Hepatocyte (in vitro differentiated cells): ENCODE measurements at places on chromosomes 3 and 15.

GRCh38 chr15:78024883-78025282, 52.6 kb downstream of the TBC1D2B start:
- DNase-seq: no peak

DNA sequence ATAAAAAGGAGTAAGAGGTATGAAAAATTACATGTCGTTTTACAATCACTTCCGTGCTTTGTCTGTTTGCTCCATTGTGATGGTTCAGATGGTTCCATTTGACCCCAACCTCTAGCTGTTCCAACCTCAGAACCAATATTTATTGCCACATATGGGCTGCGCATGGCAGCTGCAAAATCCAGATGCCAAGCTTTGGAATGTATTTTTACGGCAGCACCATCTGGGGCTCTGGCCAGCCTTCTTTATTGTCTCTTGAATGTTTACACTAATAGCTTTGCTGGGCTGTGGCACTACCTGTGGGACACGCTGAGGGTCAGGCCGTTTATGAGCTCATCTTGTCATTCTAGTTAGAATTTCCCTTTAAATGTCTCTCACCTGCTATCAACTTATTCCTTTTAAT, 219.8 kb downstream of the ROBO2 start:
- no peak for DNase-seq

GRCh38 chr3:128173200-128173599, 19.9 kb downstream of the EEFSEC start:
- DNase-seq: no peak

GRCh38 chr15:39645138-39645975, 64.5 kb downstream of the THBS1 start:
- no peak for DNase-seq

- no peak for DNase-seq
These were observed 408.1 kb upstream of the NR2F2 start for GRCh38 chr15:95922431-95922830.

DNA sequence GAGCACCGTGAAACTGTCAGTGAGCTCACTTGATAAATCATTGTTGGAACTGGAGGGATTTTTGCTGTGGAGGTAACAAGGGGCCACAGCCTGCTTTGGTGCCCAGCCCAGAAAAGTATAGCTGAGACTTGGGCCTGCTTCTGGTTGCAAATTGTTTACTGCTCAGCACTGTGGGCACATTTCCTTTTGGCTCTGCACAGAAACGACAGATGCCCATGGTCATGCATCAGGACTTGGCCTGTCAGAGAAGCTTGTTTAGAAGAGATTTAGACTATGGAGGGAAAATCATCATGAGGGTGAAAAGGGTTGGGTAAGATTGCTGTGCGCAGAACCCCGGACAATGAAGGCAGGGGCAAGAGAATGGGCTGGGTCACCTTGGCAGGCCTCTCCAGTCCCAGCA, 286.1 kb upstream of the CTNNB1 start:
- DNase-seq: no peak

- no peak for DNase-seq
These were observed 3.8 kb downstream of the NCEH1 start for GRCh38 chr3:172707030-172707429.

- no peak for DNase-seq
These were observed 18.6 kb downstream of the CRYGS start for GRCh38 chr3:186525369-186526255.

GRCh38 chr3:108830381-108830780, 7.8 kb downstream of the TRAT1 start:
- DNase-seq: no peak

GRCh38 chr3:140704733-140705132, 26.9 kb downstream of the TRIM42 start:
- DNase-seq: no peak

DNA sequence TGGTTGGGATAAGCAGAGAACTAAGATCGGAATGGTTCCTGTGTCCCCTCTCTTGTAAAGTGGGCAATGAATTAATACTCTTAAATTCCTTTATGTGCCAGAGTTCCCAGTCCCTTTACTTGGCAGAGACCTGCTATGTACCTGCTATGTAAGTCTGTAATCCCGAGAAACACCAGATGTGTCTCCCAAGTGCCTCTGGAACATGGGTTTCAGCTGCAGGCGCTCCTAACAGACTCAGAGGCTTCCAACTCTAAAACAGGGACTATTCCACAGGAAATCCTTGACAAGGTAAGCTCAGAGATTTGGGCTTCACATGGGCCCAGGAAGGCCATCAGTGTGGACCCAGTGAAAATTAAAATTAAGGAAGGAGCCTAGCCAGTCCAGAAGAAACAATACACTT, 117.7 kb upstream of the PLCL2 start:
- no peak for DNase-seq

DNA sequence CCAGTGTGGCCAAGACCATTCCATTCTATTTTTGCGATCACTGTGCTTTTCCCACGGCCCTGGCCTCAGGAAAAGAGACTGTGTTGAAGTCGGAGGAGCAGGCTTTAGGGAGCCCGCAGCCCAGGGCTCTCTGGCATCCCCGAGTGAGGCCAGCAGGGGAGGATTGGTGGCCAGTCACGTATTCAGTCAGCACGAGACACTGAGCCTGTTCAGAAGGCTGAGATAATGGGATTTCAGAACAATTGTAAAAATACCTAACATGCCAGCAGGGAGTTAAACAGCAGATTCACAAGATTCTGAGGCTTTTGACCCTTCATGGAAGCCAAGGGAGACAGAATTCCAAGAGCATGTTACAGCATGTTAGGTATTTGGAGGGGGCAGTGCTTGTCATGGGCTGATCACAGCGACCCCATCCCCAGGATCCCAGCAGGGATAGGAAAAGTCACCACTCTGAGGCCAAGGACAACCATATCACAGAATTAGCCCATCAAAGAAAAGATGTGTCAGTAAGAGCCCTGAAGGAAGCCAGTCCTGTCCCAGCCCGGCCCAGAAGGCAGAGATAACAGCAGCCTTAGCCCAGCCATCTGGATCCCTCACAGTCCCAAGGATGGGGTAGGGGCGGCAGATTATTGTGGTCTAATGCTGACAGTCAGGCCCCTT, 40.6 kb downstream of the AMOTL2 start:
- peak; percentile 63 for DNase-seq

DNA sequence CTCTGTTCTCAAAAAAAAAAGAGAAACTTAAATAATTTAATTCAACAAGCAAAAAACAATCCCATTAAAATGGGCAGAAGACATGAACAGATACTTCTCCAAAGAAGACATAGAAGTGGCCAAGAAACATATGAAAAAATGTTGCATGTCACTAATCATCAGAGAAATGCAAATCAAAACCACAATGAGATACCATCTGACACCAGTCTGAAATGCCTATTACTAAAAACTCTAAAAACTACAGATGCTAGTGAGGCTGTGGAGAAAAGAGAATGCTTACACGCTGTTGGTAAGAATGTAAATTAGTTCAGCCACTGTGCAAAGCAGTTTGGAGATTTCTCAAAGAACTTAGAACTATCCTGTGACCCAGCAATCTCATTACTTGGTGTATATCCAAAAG, 382.9 kb downstream of the OTOL1 start:
- DNase-seq: no peak

DNA sequence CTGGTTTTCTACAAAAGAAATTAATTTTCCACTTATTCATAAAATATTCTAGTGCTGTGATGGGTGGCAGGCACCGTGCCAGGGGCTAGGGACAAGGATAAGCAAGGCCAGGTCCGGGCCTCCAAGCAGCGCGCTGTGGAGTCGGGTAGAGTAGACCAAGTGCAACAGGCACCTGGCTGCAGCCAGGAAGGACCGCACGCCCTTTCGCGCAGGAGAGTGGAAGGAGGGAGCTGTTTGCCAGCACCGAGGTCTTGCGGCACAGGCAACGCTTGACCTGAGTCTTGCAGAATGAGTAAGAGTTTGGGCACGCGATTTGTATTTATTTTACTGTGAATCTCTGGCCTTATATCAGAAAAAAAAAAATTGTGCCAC, at the start of gene CASR:
CASR (plus strand) TSS at position 148 of the 372 bp plus-strand sequence. CDS start 70,522 bp downstream, outside the sequence.
- DNase-seq: peak; percentile 21

- no peak for DNase-seq
These were observed 47.9 kb downstream of the KLF13 start for GRCh38 chr15:31374489-31374888.

GRCh38 chr3:142447301-142447851, 461 bp downstream of the XRN1 start:
- DNase-seq: peak; percentile 59

DNA sequence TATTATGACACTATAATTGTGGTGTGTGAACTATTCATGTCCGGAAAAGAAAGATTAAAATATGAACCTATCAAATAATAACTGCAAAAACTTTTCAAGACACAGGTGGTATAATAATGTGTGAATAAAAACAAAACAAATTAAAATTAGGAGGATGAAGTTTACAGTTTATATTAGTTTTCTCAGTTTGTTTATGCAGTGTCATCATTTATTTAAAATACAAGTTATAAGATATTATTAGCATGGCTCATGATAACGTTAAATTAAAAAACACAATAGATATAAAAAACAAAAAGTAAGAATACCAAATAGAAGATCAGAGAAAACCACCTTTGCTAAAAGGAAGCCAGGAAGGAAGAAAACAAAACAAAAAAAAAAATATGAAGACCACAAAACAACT, 963.8 kb upstream of the ALCAM start:
- no peak for DNase-seq

- no peak for DNase-seq
These were observed 33.4 kb downstream of the PRICKLE2 start for GRCh38 chr3:64191822-64192221.

- no peak for DNase-seq
These were observed 78.7 kb upstream of the NPHP3 start for GRCh38 chr3:132800958-132801357.

DNA sequence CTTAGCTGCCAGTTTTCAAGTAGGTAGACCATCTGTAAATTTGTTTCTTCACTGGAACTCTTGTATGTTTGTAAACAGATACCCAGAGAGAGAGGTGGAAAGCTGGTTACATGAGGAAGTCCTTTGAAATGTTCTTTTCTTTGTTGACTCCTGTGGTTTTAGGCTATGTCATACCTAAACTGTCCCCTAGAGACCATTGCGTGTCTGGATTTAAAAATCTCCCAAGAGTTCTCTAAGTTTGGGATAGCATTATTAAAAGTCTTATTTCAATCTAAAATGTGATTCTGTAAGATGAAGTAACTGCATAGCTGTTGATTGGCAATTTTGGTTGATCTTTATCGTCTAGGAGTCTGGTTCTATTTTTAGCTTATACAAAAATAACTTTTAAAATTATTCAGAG, 127.2 kb downstream of the GHSR start:
- no peak for DNase-seq

DNA sequence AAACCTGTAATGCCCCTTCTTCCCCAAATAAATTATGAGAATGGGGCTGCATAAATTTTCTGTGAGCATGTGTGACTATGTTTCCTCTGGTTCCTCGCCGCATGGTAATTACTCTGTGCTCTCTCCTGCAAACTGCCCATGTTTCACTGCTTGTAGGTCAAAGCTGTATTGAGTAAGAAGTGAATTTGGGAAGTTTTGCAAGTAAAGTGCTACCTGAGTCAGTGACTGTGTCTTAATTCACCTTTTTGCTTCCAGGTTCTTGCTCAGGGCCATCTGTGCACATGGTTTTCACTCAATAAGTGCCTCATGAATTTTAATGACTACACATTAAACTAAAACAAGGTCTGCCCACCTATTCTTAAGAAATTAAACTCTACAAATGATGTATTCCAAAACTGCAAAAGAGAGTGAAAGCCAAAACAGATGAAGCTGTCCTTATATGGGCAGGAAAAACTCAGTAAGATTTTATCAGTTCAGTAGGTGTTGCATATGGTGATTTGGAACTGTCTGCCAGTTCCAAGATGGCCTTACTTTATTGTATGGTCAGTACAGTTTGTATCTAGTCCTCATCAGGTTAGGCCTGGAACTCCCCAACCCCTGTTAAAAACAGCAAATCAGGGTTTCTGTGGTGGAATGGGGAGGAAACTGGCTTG, 100.0 kb downstream of the LPP start:
- DNase-seq: no peak

DNA sequence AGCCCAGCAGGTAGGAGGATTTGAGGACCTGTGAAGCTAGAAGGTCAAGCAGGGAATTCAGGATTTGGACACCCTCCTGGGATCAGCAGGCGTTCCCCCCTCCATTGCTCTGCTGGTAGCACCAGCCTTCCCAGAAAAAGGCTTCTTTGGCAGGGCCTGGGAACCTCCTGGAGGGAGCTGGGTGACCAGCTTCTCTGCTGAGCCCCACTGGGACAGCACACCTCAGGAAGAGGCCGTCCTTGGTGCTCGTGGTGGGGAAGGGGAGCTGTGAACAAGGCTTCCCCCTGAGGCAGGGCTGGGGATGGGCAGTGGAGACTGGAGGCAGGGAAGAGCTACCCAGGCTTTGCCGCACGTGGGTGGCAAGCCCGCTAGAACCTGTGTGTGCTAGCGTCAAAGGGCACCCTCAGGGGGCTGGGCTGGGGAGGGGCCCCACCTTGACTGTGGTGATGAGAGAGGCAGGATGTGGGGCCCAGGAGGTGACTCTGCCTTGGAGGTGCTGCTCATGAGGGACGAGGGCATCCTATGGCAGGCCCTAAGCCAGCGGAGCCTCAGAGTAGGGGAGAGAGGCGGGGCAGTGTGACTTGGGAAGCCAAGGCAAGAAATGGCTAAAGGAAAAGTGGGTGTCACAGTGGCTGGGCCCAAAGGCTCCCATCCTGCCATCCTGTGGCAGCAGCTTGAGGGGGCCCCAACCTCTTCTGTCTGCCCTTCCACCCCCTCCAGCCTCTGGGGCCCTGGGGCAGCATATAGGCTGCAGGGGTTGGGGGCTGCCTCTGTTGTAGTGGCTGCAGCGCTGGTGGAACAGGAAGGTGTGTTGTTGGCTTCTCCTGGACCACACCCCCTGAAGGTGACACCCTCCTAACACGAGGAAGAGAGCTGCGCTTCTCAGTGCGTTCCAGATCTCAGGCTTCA, 20.7 kb downstream of the KLF13 start:
- DNase-seq: no peak

- no peak for DNase-seq
These were observed 11.9 kb upstream of the PRKCD start for GRCh38 chr3:53149006-53149690.

- no peak for DNase-seq
These were observed 142.8 kb downstream of the POLR2M start for GRCh38 chr15:57849317-57849716.

DNA sequence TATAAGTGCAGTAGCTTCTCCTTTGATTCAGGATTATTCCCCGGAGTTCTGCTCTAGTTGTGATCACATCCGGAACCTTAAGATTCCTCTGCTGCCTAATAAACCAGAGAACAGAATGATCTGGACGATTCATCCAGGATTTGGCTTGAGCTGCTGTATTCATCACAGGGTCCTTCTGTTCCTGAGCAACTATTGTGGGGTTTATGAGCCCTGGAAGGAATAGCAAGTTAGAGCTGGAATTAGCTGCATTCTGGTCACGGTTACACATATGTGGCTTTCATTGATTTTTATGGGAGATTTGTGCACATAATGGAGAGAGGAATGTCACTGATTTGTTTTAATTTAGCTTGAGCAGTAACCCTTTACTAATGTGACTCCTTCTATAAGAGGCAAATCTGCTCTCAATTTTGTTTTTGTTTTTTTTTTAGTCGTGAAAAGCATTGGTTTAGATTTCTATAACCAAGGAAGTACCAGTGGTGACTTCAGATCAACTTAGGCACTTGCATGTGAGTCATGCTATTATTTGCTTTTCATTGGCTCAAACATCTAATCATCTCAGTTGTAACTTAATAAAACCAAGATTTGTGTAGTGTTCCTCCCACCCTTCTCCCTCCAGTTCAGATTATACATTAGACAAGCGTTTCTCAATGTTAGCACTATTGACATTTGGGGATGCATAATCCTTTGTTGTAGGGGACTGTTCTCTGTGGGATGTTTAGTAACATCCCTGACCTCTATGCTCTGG, 148.5 kb downstream of the OTOL1 start:
- DNase-seq: peak; percentile 7
